ENCODE measurements at places on chromosomes 2 and 18.

GRCh38 chr18:55309249-55309648 lies 278.7 kb downstream of the TCF4 start:
- no peak for DNase-seq

DNA sequence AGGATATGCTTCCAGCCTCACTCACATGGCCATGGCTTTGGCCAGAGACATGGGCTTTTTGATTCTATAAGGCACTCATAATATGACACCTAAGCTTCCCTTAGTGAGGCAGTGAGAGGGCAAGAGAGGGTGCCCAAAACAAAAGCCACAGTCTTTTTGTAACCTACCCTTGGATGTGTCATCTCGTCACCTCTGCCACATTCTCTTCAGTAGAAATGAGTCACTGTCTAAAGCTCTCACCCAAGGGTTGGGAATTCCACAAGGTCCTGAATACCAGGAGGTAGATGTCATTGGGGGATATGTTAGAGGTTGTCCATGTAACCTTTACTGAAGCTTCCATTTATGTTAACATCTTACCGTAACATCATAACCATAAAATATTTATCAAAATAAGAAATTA lies 108.4 kb downstream of the ALMS1 start:
- DNase-seq: no peak

- no peak for DNase-seq
These were observed 23.4 kb upstream of the KCNK3 start for GRCh38 chr2:26668856-26669750.

DNA sequence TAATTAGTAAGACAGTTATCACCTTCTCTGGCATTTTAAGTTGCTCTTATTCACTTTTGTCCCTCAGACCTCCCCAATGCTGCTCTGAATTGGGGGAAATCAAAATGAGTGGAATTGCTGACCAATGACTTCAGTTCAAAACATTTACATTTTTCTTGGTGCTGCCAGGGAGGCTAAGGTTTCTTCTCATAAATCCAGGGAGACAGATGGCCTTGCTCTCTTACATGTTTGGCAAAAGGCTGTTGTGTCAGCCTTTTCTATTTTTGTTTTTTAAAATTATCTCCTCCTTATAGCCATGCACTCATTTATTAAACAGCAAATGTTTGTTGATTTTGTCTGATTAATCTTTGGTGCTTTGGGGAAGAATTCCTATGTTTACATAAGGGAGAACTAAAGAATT lies 82.0 kb downstream of the GALNT13 start:
- DNase-seq: no peak

DNA sequence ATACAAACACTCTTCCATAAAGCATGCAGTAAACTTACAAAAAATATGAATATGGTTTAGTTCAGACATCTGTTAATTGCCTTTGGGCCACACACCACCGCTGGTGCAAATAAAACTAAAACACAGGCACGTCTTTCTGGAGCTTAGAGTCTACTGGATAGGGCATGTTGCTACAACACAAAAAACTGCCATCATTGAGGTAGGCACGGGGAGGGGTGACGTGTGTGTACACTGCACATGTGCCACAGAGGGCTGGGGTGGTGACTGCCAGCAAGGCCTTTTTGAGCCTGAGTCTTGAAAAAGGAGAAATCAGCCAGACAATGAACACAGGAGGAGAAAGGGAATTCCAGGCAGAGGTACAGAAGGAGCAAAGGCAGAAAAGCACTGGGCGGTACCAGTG lies 5.1 kb downstream of the SERPINE2 start:
- no peak for DNase-seq

- peak; percentile 82 for DNase-seq
These were observed 61.9 kb upstream of the ZCCHC2 start for GRCh38 chr18:62460851-62461300.

DNA sequence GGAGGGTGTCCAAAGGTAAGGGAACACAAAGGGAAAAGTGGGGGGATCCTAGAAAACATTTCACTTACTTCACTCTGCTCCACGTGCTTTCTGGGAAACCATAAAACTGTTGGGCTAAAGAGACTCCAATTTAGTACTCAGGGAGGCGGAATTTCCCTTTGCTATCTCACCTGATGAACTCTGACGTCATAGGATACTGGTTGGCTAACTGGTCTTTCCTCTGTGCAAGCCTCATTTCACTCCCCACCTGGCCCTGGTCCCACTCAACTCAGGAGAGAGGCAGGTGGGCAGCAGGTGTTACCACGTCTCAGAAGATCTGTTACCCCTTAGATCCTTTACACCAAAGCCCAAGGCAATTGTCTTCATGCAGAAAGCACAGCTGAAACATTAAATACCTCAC lies 51.8 kb upstream of the PMAIP1 start:
- no peak for DNase-seq

DNA sequence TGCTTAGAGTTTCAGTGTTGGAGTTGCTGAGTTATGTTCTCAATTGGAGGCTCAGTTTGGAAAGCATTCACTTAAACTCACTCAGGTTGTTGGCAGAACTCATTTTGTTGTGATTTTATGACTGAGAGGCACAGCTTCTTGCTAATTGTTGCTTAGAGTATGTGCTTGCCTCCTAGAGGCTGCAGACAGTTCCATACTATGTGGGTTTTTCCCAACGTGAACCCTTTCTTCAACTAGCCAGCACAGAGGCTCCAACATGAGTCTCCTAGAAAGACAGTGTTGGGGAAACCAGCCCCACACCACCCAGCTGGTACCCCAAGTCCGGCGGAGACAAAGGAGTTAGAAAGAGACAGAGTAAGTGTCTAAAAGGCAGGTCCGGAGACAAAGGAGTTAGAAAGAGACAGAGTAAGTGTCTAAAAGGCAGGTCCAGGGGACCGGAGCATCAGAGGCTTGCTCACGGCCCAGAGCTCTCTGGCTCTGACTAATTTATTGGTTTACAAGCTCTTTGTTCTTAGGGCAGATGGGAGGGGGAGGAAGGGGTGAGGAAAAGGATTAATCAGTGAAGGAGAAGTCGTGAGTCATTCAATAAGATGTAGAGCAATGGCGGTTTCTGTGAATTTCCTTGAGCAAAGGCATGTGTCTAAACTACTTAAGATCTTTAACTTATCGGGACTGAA lies 999.7 kb upstream of the LRRTM1 start:
- DNase-seq: no peak

DNA sequence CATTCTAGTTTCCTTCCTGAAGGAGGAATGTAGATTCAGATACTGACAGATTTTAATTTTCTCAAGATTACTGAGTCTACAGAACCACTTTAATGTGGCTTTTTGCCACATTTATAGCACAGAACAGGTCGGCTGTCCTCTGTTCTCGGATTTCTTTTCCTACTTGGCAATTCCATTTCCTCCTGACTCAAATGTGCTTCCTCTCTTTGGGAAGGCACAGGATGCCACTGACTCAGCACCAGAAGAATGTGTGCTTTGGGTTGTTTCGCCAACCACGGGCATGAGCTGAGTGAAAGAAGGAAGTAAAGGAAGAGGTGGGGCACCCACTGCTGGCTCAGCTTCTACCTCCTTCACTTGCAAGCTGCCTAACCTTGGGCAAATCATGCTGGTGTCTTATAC lies 970.6 kb upstream of the ACVR2A start:
- no peak for DNase-seq

- no peak for DNase-seq
These were observed 60.5 kb downstream of the HDLBP start for GRCh38 chr2:241254904-241255351.

DNA sequence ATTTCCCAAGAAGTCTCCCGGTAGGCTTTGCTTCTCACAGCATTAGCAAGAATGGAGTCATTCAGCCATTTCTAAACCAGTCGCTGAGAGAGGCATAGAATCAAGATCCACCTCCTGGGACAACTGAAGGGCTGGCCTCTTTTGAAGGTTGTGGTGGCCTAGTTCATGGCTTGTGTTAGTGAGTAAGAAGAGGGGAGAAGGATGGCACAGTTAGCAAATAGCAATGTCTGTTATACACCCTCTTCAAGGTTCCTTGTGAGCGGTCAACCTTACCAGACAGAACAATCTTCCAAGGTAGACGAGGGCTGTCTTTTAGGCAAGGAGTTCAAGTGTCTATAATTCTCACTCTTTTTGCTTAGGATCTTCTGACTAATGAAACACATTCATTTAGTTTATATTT lies 35.4 kb upstream of the DNAH7 start:
- DNase-seq: no peak

DNA sequence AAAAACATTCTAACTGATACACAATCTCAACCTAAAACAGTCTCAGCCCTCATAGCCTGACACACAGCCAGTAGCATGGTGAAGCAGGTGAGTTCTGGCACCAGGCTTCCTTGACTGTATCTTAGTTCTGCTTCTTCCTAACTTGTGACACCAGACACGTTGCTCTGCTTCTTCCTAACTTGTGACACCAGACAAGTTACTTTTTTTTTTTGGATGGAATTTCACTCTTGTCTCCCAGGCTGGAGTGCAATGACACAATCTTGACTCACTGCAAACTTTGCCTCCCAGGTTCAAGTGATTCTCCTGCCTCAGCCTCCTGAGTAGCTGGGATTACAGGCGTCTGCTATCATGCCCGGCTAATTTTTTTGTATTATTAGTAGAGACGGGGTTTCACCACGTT lies 6.7 kb upstream of the ATG16L1 start:
- DNase-seq: peak; percentile 56

DNA sequence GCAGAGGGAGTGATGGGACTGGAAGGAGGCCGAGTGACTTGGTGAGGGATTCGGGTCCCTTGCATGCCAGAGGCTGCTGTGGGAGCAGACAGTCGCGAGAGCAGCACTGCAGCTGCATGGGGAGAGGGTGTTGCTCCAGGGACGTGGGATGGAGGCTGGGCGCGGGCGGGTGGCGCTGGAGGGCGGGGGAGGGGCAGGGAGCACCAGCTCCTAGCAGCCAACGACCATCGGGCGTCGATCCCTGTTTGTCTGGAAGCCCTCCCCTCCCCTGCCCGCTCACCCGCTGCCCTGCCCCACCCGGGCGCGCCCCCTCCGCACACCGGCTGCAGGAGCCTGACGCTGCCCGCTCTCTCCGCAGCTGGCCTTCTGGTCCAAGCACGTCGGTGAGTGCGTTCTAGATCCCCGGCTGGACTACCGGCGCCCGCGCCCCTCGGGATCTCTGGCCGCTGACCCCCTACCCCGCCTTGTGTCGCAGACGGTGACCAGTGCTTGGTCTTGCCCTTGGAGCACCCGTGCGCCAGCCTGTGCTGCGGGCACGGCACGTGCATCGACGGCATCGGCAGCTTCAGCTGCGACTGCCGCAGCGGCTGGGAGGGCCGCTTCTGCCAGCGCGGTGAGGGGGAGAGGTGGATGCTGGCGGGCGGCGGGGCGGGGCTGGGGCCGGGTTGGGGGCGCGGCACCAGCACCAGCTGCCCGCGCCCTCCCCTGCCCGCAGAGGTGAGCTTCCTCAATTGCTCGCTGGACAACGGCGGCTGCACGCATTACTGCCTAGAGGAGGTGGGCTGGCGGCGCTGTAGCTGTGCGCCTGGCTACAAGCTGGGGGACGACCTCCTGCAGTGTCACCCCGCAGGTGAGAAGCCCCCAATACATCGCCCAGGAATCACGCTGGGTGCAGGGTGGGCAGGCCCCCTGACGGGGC lies 4.6 kb downstream of the PROC start:
- DNase-seq: peak; percentile 16

GRCh38 chr18:45817543-45817942 lies 7.9 kb upstream of the SIGLEC15 start:
- no peak for DNase-seq

DNA sequence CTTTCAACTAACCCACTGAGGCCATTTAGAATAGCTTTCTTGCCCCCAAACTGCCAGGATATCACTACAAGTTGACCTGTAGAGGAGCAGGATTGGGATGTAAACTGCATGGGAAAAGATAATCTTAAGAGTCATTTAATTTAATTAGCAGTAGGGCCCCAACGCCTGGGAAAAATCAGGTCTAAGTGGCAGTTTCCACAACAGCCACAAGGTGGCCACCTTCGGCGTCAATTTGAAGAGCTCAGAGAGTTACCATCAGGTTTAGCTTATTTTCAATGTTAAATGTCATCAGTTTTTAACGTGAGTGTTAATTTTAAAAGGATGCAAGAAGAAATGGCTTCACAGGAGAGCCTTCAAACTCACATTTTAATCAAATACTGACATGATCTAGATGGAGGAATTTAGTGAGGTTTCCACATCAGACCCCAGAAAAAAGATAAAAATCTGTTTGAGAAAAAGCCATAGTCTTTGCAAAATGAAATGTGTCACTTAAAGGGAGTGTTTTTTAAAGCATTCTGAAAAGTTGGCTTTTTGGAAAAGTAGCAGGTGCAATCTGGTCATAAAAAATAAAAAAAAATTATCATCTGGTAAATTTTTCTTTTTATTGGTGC lies 77.3 kb upstream of the UPP2 start:
- peak; percentile 34 for DNase-seq

DNA sequence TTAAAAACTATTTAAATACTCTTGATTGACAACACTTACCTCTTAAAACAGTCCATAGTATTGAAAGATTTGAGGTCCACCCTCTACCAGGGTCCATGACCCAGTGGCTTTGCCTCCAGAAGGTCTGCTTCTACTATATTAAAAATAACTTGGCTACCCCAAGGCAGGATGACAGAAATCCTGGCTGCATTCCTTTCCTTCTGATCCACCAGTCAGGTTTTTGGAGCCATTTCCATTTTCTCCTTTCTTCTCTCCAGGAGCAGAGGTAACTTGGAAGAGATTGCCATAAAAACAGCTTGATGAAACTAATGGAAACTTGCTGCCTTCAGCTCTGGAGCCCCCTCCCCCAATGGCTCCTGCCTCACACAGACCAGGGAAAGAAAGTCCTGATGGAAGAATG lies 2.6 kb upstream of the FAM171B start:
- no peak for DNase-seq

- DNase-seq: no peak
These were observed 321.3 kb upstream of the TFPI start for GRCh38 chr2:187875261-187876141.

DNA sequence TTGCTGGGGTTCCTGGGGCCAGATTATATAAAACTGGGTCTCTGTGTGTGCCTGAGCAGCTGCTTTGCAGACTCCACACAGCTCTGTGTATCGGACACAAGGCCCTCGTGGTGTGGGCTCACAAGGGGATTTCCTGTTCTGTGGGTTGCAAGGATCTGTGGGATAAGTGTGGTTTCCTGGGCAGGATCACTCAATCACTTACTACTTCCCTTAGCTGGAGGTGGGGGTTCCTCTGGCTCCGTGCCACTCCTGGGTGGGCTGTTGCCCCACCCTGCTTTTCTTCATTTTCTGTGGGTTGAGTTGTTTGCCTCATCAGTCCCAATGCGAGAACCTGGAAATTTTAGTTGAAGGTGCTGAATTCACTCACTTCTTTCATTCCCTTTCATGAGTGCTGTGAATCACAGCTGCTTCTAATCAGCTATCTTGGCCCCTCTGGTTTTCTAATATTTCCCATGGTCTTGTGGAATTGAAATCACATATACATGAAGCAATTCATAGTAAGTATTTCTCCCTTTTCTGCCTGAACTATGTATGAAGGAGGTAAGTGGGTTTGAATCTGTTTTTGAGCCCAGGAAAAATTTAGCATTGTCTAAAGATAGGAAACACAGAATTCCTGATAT lies 196.3 kb downstream of the DCDC2C start:
- peak; percentile 23 for DNase-seq

GRCh38 chr2:65279756-65280155 lies 52.1 kb downstream of the ACTR2 start:
- no peak for DNase-seq

- DNase-seq: no peak
These were observed 3.6 kb upstream of the PROM2 start for GRCh38 chr2:95270541-95271081.

- DNase-seq: peak; percentile 11
These were observed 152.5 kb downstream of the CYP26B1 start for GRCh38 chr2:71995067-71995665.

- DNase-seq: no peak
These were observed 96.0 kb upstream of the RIOK3 start for GRCh38 chr18:23356915-23357601.

Data from inflammatory macrophage treated with lipopolysaccharide for 4 hours (primary cell).